HCT116 (cell line): ENCODE measurements at places on chromosomes 1 and 21. TPM values are rescaled to one million over a fixed set of nuclear protein-coding genes. Genes with fewer than 3 reads are reported as not detected.

- no peaks in the 10 kb centered on the region for H3K36me3 ChIP-seq
- peaks cover 25% of the 10 kb centered on the region for H3K4me1 ChIP-seq
- no peak overlapping the region for H3K4me3 ChIP-seq
- no peak for DNase-seq
- H3K27ac ChIP-seq, result no peak overlapping the region
- no peaks in the 10 kb centered on the region for H3K27me3 ChIP-seq
These were observed 176.2 kb upstream of the RAB4A start for GRCh38 chr1:229094476-229095311.

The OR6K3 gene
- not detected for total RNA-seq

The SAMD13 gene
- 14.9 TPM for total RNA-seq

- H3K27me3 ChIP-seq, result no peaks in the 10 kb centered on the region
- no peak overlapping the region for H3K4me3 ChIP-seq
- H3K27ac ChIP-seq, result no peak overlapping the region
- peaks cover 21% of the 10 kb centered on the region for H3K4me1 ChIP-seq
These were observed 153.1 kb downstream of the PSMG1 start for GRCh38 chr21:39029900-39030884.

DNA sequence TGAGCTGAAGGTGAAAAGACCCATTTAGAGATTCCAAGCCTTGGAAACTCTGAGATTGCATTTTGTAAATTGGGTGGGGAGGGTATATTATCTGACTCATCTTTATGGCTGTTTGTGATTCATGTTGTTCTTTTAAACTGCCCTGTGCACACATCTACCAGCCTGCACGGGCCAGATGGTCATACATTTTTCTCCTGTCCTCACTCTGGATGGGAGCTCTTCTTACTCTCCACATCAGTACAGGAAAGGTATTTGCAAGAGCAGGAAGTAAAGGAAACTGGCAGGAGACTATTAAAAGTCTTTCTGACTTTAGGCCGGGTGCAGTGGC lies 14.3 kb upstream of the NMNAT2 start:
- H3K27ac ChIP-seq, result no peak overlapping the region
- no peaks in the 10 kb centered on the region for H3K27me3 ChIP-seq
- H3K36me3 ChIP-seq, result no peaks in the 10 kb centered on the region
- no peak overlapping the region; the same call in 1 of the 2 replicates for H3K4me3 ChIP-seq

The HOOK1 gene
- 30.9 TPM for total RNA-seq

DNA sequence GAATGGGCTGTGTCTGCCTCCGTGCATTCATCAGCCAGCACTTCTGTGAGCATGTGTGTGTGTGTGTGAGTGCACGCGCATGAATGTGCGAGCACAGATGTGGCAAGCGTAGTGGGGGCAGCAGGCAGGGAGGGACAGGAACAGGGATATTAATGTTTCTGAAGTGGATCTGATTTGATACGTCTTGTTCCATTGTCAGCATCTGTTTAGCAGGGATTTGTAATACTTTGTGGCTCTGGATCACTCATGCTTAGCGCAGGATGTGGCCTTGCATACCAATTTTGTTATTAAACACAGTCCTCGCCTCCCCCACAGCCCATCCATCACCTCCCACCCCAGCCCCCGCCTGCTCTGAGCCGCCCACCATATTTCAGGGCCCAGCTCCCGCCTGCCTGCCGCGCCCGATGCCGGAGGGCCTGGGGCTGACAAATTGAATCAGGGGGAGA lies 52.4 kb downstream of the TMEM53 start:
- H3K4me1 ChIP-seq, result peaks cover 2% of the 10 kb centered on the region; the same call in 1 of the 2 replicates
- H3K27ac ChIP-seq, result no peak overlapping the region
- no peaks in the 10 kb centered on the region for H3K36me3 ChIP-seq

GRCh38 chr1:100736746-100737145 lies 17.2 kb downstream of the VCAM1 start:
- no peaks in the 10 kb centered on the region for H3K4me1 ChIP-seq
- no peaks in the 10 kb centered on the region for H3K27me3 ChIP-seq
- no peaks in the 10 kb centered on the region for H3K36me3 ChIP-seq
- H3K27ac ChIP-seq, result no peak overlapping the region
- no peak overlapping the region for H3K4me3 ChIP-seq

The TARDBP gene
- total RNA-seq, result 155 TPM

DNA sequence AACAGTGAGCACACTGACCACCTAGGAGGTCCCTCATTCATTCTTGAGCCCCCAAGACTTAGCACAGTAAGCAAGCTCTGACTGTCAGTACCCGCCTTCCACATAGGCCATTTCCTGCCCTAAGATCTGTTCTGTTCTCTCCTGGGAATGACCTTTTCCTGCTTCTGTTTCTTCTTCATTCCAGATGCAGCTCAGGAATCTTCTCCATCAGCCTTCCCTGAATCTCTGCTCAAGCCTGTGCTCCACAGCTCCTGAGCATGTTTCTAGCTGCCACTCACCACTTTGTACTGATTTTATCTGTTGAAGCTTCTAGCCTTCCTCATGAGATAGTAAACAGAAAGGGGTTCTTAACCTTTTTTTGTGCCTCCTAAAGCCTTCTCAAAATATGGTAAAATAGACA lies 56.6 kb downstream of the ZNF281 start:
- no peak overlapping the region for H3K27ac ChIP-seq
- no peaks in the 10 kb centered on the region for H3K4me1 ChIP-seq
- DNase-seq, result no peak
- no peaks in the 10 kb centered on the region for H3K27me3 ChIP-seq

The WNT2B gene
- total RNA-seq, result 1.5 TPM

- H3K36me3 ChIP-seq, result no peaks in the 10 kb centered on the region
- peaks cover 11% of the 10 kb centered on the region; the same call in 1 of the 2 replicates for H3K27me3 ChIP-seq
- no peak overlapping the region for H3K27ac ChIP-seq
- no peak for DNase-seq
These were observed 348.7 kb downstream of the RPS6KC1 start for GRCh38 chr1:213399695-213400094.

- H3K4me1 ChIP-seq, result peaks cover 16% of the 10 kb centered on the region
- H3K27me3 ChIP-seq, result no peaks in the 10 kb centered on the region
- no peak overlapping the region for H3K27ac ChIP-seq
- H3K4me3 ChIP-seq, result no peak overlapping the region
- H3K36me3 ChIP-seq, result no peaks in the 10 kb centered on the region
These were observed 72.4 kb downstream of the ITPKB start for GRCh38 chr1:226666692-226667091.

DNA sequence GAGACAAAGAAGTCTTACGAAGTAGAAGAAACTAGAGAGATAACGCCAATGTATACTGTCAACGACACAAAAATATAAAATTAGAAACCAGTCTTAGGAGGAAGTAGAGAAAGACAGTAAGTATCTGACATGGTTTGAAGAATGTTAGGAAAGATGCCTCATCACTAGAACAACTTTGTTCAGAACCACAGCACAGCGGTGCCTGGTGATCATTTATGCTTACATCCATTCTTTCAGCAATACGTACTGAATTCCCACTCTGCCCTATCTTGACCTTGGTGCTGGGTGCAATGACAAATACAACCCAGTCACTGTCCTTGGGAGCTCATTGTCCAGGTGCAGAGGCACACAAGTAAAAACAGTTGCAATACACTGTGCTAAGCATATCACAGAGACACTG lies 104.4 kb downstream of the TM2D1 start:
- H3K36me3 ChIP-seq, result no peaks in the 10 kb centered on the region
- H3K27ac ChIP-seq, result no peak overlapping the region
- DNase-seq, result no peak
- no peaks in the 10 kb centered on the region for H3K27me3 ChIP-seq
- no peak overlapping the region for H3K4me3 ChIP-seq

DNA sequence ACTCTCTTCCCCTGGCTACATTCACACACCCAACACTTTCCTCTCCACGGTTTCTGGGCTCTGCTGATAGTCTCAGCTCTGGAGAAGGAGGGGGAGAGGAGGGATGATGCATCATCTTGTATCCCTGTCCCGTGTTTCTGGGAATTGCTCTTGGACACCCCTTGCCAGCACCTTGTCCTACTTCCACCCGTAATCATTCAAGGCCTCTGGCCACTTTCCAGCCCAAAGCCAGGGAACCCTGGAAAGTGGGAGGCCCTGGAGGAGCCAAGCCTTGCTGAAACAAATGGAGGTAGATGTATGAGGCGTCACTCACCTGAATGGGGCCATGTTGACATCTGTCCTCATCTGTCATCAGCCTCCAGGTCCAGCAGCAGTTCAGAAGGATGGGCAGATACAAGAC lies 4.4 kb downstream of the PLEKHO1 start:
- H3K27ac ChIP-seq, result no peak overlapping the region
- H3K4me1 ChIP-seq, result peaks cover 21% of the 10 kb centered on the region; the same call in 1 of the 2 replicates
- no peak for DNase-seq
- H3K36me3 ChIP-seq, result peaks cover under 1% of the 10 kb centered on the region

The CD84 gene
- 0.02 TPM for total RNA-seq

- H3K4me3 ChIP-seq, result no peak overlapping the region
- no peaks in the 10 kb centered on the region for H3K36me3 ChIP-seq
- H3K27ac ChIP-seq, result no peak overlapping the region
- H3K4me1 ChIP-seq, result no peaks in the 10 kb centered on the region
These were observed 57.7 kb downstream of the NMNAT2 start for GRCh38 chr1:183360473-183360872.

The SLC1A7 gene
- not detected for total RNA-seq

DNA sequence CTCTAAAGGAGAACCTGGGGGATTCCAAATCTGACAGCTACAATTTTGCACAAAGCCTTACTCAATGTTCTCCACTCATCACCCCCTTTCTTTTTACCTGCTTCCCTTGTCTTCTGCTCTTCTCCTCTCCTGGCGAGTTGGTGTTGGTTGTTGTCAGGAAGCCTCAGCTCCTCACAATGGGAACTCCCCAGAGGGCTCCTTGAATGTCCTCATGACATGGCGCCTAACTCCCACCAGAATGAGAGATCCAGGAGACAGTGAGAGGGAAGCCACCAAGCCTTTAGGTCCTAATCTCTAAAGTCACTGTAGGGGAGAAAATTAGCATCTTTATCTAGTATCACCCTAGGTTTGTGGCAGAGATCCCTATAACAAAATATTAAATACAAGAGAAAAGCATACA lies 87.8 kb downstream of the SLC16A1 start:
- H3K27me3 ChIP-seq, result no peaks in the 10 kb centered on the region
- no peak for DNase-seq
- no peaks in the 10 kb centered on the region for H3K4me1 ChIP-seq
- H3K4me3 ChIP-seq, result no peak overlapping the region
- H3K27ac ChIP-seq, result no peak overlapping the region
